ENCODE measurements at places on chromosomes 6 and 20. TPM values are rescaled to one million over a fixed set of nuclear protein-coding genes. Genes with fewer than 3 reads are reported as not detected.

Gene EMILIN3
- under 0.01 TPM for total RNA-seq

Gene CD109
- total RNA-seq: 34.9 TPM

Gene EFCAB8
- under 0.01 TPM for total RNA-seq

Gene HLA-DQB1
- 0.32 TPM for total RNA-seq

Gene SLC17A9
- total RNA-seq: 17.1 TPM

Gene MYO6
- 10.7 TPM for total RNA-seq

Gene FAM83C
- not detected for total RNA-seq

Gene ENTPD6
- 20.8 TPM for total RNA-seq

Gene RNF144B
- total RNA-seq: not detected

Gene ORC3
- 18.6 TPM for total RNA-seq
